ENCODE measurements at places on chromosomes 7 and 10.

GRCh38 chr10:10307551-10307950, 710.1 kb upstream of the CELF2 start:
- DNase-seq: no peak

DNA sequence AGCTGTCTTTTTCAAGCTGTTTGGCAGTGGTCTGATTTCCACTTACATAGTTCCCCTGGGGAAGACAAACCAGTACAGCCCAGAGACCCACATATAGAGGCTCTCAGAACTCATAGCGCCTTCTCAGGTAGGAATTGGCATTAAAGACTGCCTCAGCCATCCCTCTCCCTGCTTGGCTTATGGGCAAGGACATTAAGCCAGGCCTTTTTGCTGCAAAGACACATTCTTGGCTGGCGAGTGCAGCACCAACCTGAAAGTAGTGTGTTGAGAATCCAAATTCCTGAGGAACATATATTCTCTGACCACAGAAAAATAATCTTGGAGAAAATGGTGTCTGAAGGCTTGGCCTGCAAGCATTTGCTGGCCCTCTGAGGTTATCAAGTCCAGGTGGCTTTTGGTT, 39.2 kb upstream of the HPS1 start:
- peak; percentile 13 for DNase-seq

DNA sequence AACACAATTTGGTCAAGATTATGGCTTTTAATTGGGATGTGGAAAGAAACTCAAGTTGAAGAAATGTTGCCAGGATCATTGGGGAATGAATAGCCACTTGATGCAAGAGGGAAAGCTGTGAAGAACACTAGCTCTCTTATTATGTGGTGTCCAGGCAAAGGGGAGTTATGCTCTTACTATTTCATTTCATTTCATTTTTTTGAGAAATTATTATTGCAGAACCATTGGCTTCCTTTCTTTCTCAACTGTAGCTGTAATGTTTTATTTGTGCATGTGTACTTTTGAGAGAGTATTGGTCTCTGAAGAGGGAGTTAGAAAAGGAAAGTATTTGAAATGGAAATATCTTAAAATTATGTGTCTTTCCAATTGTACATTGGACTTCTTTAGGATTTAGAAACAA, 312.6 kb upstream of the BMPER start:
- DNase-seq: no peak

- DNase-seq: no peak
Measured at GRCh38 chr7:72032934-72033333, 379.2 kb downstream of the CALN1 start.

DNA sequence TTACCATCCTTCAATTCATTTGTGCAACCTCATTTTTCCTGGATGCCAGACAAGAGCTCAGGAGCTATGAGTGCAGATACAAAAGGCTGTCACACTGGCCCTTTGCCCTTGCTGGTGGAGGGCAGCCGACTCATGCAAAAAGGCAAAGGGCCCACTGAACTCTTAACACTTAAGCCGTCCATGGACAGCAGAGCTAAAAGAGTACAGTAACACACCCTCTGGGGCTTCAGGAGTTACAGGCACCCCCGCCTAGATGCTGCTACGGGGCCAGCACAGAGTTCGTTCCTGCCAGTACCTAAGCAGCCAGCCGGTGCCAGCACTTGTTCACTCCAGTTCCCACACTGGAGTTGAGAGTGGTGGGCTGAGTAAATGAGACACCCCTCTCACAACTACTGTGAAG, 69.9 kb upstream of the MRLN start:
- no peak for DNase-seq

- DNase-seq: no peak
Measured at GRCh38 chr10:119406601-119407253, 135.8 kb downstream of the RGS10 start.

DNA sequence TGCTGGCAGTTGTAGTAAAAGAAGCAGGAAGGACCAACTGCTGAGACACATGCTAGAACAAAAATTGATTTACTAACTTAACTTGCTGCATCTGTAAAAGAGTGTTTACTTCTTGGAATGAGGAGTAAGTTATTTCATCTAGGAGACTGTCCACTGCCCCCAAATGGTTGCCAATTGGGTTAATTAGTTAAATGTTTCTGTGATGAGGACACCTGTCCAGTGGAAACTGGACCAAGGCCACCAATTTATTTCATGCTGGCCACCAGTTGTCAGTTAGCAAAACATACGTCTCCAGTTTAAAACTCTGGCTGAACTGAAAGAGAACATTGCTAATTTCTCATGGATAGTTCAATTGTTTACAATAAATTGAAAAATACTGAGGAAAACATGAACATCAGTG, 191.7 kb downstream of the PPP1R9A start:
- no peak for DNase-seq

DNA sequence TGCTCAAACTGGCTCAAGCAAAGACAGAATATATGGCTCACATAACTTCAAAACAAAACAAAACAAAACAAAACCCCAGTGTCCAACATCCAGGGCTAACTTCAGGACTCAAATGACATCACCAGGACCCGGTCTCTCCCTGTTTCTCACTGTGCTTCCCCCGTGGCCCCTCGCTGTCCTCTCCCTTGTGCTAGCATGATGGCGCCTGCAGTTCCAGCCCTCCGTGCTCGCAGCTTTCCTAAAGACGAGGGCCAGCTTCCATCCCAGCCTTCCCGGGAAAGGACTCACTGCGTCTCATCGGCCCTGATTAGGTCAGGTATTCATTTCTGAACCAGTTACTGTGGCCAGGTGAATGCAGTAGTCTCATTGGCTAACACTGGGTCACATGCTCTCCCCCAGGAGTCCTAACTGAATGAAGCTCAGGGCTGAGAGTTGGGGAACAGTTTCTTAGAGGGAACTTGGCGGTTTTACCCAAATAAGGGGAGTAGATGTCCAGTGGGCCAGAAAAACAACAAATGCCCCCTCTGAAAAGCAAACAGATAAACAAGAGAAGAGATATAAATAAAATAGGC, 33.0 kb upstream of the CTBP2 start:
- DNase-seq: no peak

DNA sequence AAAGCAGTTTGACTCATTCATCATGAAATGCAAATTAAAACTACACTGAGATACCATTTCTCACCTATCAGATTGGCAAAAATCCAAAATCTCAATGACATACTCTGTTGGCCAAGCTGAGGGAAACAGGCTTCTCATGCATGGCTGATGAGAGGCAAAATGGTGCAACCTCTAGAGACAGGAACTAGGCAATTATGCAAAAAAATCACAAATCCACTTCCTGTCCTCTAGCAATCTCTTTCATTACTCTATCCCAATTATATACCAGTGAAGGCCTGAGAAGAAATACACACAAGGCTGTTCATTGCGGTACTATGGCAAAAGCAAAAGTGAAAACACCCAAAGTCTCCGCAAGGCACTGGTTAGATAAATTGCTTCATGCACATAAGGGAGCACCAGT, 25.9 kb upstream of the PTPRN2 start:
- no peak for DNase-seq

- no peak for DNase-seq
Measured at GRCh38 chr7:99782012-99782953, 1.7 kb downstream of the CYP3A4 start.

DNA sequence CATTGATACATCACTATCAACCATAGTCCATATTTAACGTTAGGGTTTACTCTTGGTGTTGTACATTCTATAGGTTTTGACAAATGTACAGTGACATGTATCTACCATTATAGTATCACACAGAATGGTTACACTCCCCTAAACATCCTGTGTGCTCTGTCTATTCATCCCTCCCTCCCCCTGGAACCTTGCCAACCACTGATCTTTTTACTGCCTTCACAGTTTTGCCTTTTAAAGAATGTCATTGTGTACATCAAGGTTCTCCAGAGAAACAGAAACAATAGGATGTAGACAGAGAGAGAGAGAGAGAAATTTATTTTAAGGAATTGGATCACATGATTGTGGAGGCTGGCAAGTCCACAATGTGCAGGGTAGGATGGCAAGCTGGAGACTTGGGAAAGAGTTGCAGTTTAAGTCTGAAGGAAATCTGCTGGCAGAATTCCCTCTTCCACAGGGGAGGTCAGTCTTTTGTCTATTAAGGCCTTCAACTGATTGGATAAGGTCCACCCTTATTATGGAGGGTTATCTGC, 45.1 kb upstream of the CCNJ start:
- no peak for DNase-seq

- DNase-seq: no peak
Measured at GRCh38 chr10:125341611-125342010, 181.2 kb upstream of the CTBP2 start.

GRCh38 chr10:80104066-80104926, 25.8 kb downstream of the TMEM254 start:
- DNase-seq: peak; percentile 82

DNA sequence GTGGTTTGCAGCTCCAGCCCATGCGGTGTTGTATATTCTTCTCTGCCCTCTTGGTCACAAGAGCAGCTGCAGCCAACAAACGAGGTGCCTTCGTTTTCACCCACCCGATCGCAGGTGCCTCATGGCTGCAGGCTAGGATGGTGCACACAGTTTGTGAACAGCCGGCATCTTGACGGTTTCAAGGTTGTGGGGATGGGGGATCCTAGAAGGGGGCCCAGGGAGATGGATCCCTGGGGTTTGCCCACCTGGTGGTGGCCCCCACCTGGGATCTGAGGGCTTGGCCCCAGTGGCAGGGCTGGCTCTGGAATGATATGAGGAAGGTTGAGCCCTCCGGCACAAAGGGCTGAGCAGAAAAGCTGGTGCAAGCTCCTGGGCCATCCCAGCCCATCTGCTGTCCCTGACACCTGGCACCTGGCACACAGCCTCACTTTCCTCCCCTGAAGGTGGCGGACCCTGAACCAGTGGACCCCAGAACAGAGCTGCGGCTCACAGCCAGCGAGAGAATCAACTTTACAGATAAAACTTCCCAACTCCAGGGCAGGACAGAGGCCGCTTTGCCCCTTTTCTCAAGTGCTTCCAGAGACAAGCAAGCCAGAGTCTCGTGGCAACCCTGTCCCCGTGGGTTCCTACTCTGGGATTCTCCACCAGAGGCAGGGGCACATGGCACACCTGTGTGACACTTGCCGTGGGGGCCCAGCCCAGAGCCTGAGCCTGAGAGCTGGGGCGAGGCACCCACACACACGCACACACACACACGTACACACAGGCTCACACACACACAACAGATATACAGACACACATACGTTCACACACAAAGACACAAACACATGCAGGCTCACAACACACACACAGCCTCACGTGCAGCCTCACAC, 177.3 kb upstream of the PPP2R2D start:
- DNase-seq: no peak

DNA sequence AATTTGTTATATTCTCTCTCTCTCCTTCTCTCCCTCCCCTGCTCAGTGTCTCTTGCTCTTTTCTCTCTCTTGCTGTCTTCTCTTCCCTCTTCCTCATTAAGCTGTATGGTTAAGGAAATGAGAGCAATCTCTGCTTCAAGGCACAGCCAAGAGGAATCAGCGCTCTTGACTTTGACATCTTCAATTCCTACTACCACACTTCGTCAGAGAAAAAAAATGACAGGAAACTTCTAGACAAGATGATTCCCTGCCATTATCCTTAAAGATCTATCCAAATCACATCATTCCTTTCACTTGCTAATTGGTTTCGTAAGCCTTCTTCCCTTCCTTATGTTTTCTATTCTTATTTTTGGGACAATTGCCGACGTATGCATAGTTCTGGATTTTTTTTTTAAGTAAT, 425.0 kb downstream of the KCNMA1 start:
- DNase-seq: no peak

DNA sequence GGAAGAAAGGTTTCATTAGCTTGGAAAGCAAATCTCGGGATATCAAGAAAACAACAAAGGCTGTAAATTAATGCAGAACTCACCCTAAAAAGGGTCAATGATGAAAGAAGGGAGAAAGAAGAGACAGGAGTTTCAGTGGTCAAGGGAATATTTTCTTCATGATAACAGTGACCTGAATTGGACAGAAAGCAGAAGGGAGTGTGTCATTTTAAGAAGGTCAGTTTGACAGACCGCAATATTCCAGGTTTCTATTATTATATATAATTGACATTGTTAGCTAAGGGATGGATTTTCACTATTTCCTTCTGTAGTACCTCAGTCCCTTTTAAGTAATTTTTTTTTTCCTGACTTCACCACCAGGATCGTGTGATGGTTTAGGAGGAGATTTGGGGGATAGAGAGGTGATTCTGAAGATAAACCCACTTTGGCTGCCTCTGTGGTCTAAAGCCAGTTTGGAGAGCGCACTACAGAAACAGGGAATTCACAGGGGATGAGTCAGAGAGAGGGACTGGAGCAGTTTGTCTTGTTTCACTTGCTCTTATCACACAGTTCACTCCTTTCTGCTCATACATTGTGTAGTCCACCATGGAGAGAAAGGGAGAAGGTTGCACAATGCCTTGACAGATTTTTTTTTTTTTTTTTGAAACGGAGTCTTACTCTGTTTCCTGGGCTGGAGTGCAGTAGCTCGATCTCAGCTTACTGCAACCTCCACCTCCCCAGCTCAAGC, 417.9 kb downstream of the AUTS2 start:
- DNase-seq: peak; percentile 81

DNA sequence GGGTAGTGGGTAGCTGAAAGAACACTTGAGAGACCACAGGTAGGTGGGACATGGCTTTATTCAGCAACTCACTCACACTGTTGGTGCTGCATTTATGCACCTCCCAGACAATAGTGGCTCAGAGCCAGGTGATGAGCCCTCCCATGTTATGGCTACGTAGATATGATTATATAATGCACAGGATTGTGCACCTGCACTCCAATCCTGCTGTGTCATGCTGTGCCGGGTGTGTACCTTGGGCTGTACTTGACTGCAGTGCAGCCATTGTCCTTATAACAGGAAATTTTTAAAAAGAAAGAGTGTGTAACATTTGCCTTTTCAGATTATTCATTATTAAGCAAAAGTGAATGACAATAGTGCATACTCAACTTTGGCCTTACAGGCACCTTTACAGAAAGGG, 366.1 kb upstream of the BMPER start:
- no peak for DNase-seq

GRCh38 chr7:90402785-90403173, 482 bp upstream of the CLDN12 start:
- no peak for DNase-seq
